ENCODE measurements at places on chromosomes 16 and 17. TPM values are rescaled to one million over a fixed set of nuclear protein-coding genes. Genes with fewer than 3 reads are reported as not detected.

GRCh38 chr17:78556812-78557211 lies 20.4 kb downstream of the DNAH17 start:
- no peak overlapping the region for H3K27ac ChIP-seq
- H3K4me1 ChIP-seq: no peaks in the 10 kb centered on the region
- DNase-seq: no peak
- no peak overlapping the region for H3K4me3 ChIP-seq

GRCh38 chr17:78258323-78259191 lies 27.1 kb downstream of the TMEM235 start:
- H3K27me3 ChIP-seq: no peaks in the 10 kb centered on the region
- peak overlapping the region; percentile 71 for H3K27ac ChIP-seq
- DNase-seq: peak; percentile 80
- peaks cover 34% of the 10 kb centered on the region for H3K4me1 ChIP-seq
- H3K36me3 ChIP-seq: no peaks in the 10 kb centered on the region

GRCh38 chr17:9878786-9879525 lies 26.1 kb downstream of the RCVRN start:
- no peaks in the 10 kb centered on the region for H3K36me3 ChIP-seq
- DNase-seq: no peak
- H3K4me1 ChIP-seq: no peaks in the 10 kb centered on the region
- H3K4me3 ChIP-seq: no peak overlapping the region
- H3K27ac ChIP-seq: no peak overlapping the region
- H3K27me3 ChIP-seq: no peaks in the 10 kb centered on the region

DNA sequence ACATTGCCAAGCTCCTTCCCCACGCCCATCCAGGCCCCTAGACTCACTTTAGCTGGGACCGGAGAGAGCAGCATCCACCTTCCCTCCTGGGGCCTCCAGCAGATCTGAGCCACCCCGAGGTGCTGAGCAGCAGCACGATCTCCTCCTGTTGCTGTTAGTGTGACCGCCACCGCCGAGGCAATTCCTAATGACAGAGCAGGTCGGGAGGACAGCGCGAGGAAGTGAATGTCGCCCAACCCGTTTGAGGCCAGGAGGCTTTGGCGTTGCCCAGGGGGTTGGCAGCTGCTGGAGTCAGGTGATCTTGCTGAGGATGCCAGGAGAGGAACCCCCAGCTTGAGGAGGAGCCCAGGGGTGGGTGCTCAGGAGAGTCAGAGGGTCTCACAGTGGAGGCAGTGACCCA lies at the start of gene RNF222:
TSS of gene RNF222 (minus strand) at position 192 of the 400 bp plus-strand sequence. CDS start 4,366 bp downstream, outside the sequence.
- no peak within 1 kb of the TSS for H3K27ac ChIP-seq
- no peak within 1 kb of the TSS for H3K4me3 ChIP-seq
- H3K27me3 ChIP-seq: peaks cover 18% of the 10 kb centered on the region
- peaks cover 9% of the 10 kb centered on the region for H3K4me1 ChIP-seq
- no peak for DNase-seq

The KIAA0753 gene
- total RNA-seq: 16.5 TPM

The GRIN2A gene
- not detected for total RNA-seq

DNA sequence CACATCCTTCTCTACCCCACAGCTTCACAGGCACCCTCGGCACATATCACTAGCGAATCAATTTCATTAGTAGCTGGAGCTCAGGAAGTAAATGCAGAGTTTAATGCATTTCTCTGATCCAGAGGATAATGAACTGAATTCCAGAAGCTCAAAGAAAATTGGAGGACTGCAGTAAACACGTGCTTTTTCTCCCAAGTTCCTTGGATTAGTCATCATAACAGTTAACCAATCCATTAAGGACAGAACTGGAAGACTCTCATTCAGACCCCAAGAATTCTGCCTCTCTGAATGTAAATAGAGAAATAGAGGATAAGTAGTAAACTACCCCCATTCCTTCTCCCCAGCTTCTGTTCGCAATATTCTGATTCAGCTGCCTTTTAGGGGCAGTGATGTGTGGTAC lies 40.7 kb downstream of the DUSP14 start:
- H3K27ac ChIP-seq: peak overlapping the region; percentile 0
- no peak for DNase-seq
- H3K27me3 ChIP-seq: no peaks in the 10 kb centered on the region

GRCh38 chr17:7646457-7646856 lies 4.3 kb upstream of the ATP1B2 start:
- no peak overlapping the region for H3K27ac ChIP-seq
- DNase-seq: no peak
- peaks cover 20% of the 10 kb centered on the region for H3K27me3 ChIP-seq
- no peak overlapping the region for H3K4me3 ChIP-seq

DNA sequence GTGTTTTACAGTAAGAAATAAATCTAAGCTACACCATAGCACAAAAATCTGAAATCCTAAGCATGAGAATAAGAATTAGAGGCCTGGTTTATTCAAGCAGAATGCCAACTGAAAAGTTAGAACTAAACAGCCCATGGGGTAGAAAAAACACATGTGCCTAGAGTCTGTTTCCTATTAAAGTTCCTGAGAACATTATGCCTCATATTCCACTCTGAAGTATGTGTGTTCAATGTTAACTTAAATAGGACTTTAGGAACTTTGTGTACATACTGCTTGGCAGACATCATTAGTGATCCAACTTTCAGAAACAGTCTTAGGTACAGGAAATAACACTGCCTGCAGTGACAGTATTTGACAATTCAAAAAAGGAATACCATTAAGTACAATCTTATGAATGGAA lies 18.2 kb downstream of the HEATR6 start:
- DNase-seq: no peak
- H3K27me3 ChIP-seq: no peaks in the 10 kb centered on the region
- peaks cover 42% of the 10 kb centered on the region for H3K36me3 ChIP-seq
- H3K4me1 ChIP-seq: no peaks in the 10 kb centered on the region

The KRT17 gene
- total RNA-seq: not detected

DNA sequence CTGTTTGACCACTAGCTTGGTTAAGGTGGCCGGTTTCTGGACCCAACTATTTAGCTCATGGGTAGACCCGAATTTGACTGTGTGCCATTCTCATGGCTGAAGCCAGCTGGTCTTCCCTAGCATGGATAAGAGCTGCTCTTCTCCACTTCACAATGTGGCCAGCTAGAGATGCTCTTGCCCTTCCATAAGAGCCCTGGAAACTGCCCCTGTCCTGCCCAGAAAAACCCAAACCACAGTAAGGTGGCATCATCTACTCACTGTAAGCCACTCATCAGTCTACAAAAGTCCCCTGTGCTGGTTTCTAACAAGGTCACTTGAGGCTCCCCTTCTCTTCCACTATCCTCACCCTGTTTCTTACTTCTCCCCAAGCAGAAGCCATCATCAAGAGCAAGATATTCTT lies 165.1 kb downstream of the HS3ST2 start:
- H3K4me1 ChIP-seq: no peaks in the 10 kb centered on the region
- no peak overlapping the region for H3K4me3 ChIP-seq
- no peaks in the 10 kb centered on the region for H3K36me3 ChIP-seq
- H3K27me3 ChIP-seq: peaks cover 8% of the 10 kb centered on the region
- DNase-seq: no peak
- no peak overlapping the region for H3K27ac ChIP-seq

- peaks cover 9% of the 10 kb centered on the region for H3K36me3 ChIP-seq
- no peak overlapping the region for H3K27ac ChIP-seq
- no peak for DNase-seq
- H3K27me3 ChIP-seq: no peaks in the 10 kb centered on the region
- H3K4me3 ChIP-seq: no peak overlapping the region
Measured at GRCh38 chr16:592518-593306, 2.8 kb downstream of the RAB40C start.

The MPP3 gene
- 0.27 TPM for total RNA-seq

The SSTR5 gene
- not detected for total RNA-seq

DNA sequence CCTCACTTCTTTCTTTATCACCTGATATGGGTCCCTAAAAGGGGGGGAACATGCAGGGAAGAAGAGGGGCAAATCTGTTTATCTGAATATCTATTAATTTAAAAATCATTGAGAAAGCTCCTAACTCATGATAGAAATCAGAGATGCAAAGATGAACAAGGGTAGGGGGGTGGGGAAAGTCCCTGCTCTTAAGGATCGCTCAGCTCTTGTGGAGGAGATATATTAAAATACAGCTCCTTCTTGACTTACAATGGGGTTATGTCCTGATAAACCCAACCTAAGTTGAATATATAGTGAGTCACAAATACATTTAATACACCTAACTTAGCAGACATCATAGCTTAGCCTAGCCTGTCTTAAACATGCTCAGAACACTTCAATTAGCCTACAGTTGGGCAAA lies 237.5 kb downstream of the MAF start:
- no peak overlapping the region for H3K4me3 ChIP-seq
- H3K36me3 ChIP-seq: no peaks in the 10 kb centered on the region
- no peak overlapping the region for H3K27ac ChIP-seq
- peaks cover 6% of the 10 kb centered on the region for H3K4me1 ChIP-seq
- peaks cover 9% of the 10 kb centered on the region for H3K27me3 ChIP-seq

GRCh38 chr16:74868501-74868900 lies 93.9 kb upstream of the FA2H start:
- peak overlapping the region; percentile 79 for H3K27ac ChIP-seq
- H3K4me3 ChIP-seq: no peak overlapping the region
- H3K27me3 ChIP-seq: no peaks in the 10 kb centered on the region
- no peak for DNase-seq
- H3K4me1 ChIP-seq: peaks cover 15% of the 10 kb centered on the region

DNA sequence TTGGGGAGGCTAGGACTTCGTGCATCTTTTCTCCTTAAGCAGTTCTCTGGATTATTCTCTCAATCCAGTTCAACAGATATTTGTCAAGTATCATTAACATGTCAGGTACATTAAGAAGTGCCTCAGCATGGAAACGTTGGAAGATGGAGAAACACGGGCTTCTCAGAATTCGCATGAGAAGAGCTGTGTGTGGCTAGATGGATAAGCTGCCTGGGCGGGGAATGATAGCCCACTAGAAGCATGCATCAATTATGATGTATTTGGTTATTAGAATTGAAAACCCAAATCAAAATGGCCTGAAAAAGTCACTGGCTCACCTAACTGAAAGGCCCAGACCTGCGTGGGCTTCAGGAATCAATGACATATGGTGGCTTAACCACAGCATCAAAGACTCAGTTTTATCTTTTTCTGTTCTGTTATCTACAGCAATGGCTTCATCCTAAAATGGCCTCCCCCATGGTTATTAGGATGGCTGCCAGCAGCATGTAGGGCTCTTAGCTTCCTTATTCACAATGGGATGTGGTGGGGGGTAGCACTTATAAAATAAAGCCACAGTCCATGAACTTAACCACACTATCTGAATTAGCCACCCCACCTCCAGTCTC lies 43.9 kb downstream of the MMD start:
- DNase-seq: no peak
- no peaks in the 10 kb centered on the region for H3K36me3 ChIP-seq
- H3K27ac ChIP-seq: no peak overlapping the region
- H3K4me3 ChIP-seq: no peak overlapping the region

The C16orf74 gene
- total RNA-seq: 1.4 TPM

The DNAH17 gene
- total RNA-seq: 0.41 TPM

DNA sequence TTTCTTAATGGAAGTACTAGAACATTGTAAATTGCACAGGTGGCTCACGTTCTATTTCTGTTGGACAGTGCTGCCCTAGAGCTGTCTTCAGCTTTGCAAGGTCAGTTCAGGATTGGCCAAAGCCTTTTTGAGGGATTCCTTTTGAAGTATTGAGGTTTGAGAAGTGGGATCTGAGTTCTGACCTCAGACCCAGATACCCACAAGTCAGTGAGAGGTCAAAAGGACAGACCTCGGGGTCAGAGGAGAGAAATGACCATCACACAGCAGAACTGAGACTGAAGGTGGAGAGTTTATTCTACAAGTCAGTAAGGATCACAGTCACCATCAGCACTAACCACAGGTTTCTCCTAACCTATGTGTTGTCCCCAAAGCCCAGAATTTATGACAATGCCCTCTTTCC lies 1.7 kb downstream of the ACSM5 start:
- H3K27me3 ChIP-seq: peaks cover 6% of the 10 kb centered on the region
- no peaks in the 10 kb centered on the region for H3K36me3 ChIP-seq
- no peak overlapping the region for H3K4me3 ChIP-seq
- no peaks in the 10 kb centered on the region for H3K4me1 ChIP-seq

GRCh38 chr16:72989579-72990551 lies 58.1 kb downstream of the ZFHX3 start:
- H3K27me3 ChIP-seq: no peaks in the 10 kb centered on the region
- H3K36me3 ChIP-seq: no peaks in the 10 kb centered on the region
- no peak overlapping the region for H3K4me3 ChIP-seq
- no peak overlapping the region for H3K27ac ChIP-seq
- no peaks in the 10 kb centered on the region for H3K4me1 ChIP-seq

The MYH3 gene
- 1.8 TPM for total RNA-seq

- peaks cover 5% of the 10 kb centered on the region for H3K36me3 ChIP-seq
- H3K27ac ChIP-seq: no peak overlapping the region
- peak; percentile 82 for DNase-seq
- no peaks in the 10 kb centered on the region for H3K27me3 ChIP-seq
- H3K4me3 ChIP-seq: no peak overlapping the region
Measured at GRCh38 chr17:31535581-31535981, 144.1 kb downstream of the RAB11FIP4 start.

The KRTAP2-1 gene
- total RNA-seq: not detected

The OR3A3 gene
- not detected for total RNA-seq

The VAT1L gene
- not detected for total RNA-seq

GRCh38 chr17:19755821-19756510 lies 7.9 kb upstream of the ALDH3A1 start:
- no peak overlapping the region for H3K4me3 ChIP-seq
- H3K4me1 ChIP-seq: peaks cover 17% of the 10 kb centered on the region

GRCh38 chr17:69192754-69193153 lies 35.9 kb downstream of the ABCA10 start:
- no peak overlapping the region for H3K27ac ChIP-seq
- H3K4me1 ChIP-seq: no peaks in the 10 kb centered on the region
- no peak for DNase-seq
- H3K4me3 ChIP-seq: no peak overlapping the region
- no peaks in the 10 kb centered on the region for H3K27me3 ChIP-seq

The TMEM235 gene
- total RNA-seq: not detected

DNA sequence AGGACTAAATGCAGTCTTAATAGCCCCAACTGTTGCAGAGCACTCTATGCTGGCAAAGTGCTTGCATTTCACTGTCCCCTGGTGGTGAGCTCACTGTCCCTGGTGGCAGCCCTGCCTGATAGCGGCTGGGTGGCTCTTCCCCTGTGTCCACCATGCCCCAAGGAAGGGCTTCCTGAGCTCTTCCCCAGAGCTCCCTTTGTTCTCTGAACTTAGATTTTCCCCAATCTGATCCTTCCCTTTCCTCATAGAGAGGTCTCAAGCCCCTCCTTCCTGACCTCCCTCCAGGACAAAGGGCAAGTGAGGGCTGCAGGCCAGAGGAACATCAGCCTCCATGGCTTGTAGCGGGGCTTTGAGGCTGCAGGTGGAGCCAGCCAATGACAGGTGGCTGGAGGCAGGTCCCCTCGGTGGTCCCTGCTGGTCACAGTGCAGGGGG lies 17.0 kb downstream of the BEAN1 start:
- H3K4me3 ChIP-seq: no peak overlapping the region
- peaks cover 7% of the 10 kb centered on the region for H3K27me3 ChIP-seq
- DNase-seq: no peak
- H3K27ac ChIP-seq: no peak overlapping the region
- H3K36me3 ChIP-seq: no peaks in the 10 kb centered on the region

The MNT gene
- total RNA-seq: 21.6 TPM

- no peaks in the 10 kb centered on the region for H3K4me1 ChIP-seq
- no peak overlapping the region for H3K27ac ChIP-seq
- H3K27me3 ChIP-seq: peaks cover 4% of the 10 kb centered on the region
- no peak overlapping the region for H3K4me3 ChIP-seq
Measured at GRCh38 chr16:58418601-58419000, 26.3 kb downstream of the GINS3 start.

Measured in activated CD8-positive, alpha-beta T cell treated with anti-CD3 and anti-CD28 coated beads for 36 hours (primary cell).